ENCODE measurements at places on chromosomes 1 and 21. TPM values are rescaled to one million over a fixed set of nuclear protein-coding genes. Genes with fewer than 3 reads are reported as not detected.

Gene C1orf87
- polyA plus RNA-seq, result not detected

Gene PYHIN1
- 0.42 TPM for polyA plus RNA-seq

Gene SYT11
- 11.6 TPM for polyA plus RNA-seq

Gene TNNT2
- 0.91 TPM for polyA plus RNA-seq

Gene SELENBP1
- polyA plus RNA-seq, result not detected

Gene BNIPL
- polyA plus RNA-seq, result 0.15 TPM

Gene SERTAD4
- not detected for polyA plus RNA-seq

Gene GBP5
- 0.35 TPM for polyA plus RNA-seq

Gene ERG
- not detected for polyA plus RNA-seq

Gene LAX1
- polyA plus RNA-seq, result 6.6 TPM

Gene IL24
- 6.4 TPM for polyA plus RNA-seq

Gene CADM3
- polyA plus RNA-seq, result not detected

Gene CFHR1
- not detected for polyA plus RNA-seq

Gene TGFB2
- polyA plus RNA-seq, result 0.11 TPM

Gene CTTNBP2NL
- 6.7 TPM for polyA plus RNA-seq

Gene CD84
- 7.9 TPM for polyA plus RNA-seq

Gene NOS1AP
- polyA plus RNA-seq, result not detected

Gene WNT3A
- not detected for polyA plus RNA-seq

Gene ZNF124
- 11.8 TPM for polyA plus RNA-seq

Gene PKLR
- not detected for polyA plus RNA-seq

Gene CYP4A11
- polyA plus RNA-seq, result not detected

Gene LCA5L
- 0.28 TPM for polyA plus RNA-seq

Gene GSTM3
- polyA plus RNA-seq, result not detected

Gene RXFP4
- not detected for polyA plus RNA-seq

Gene FCGR3A
- polyA plus RNA-seq, result not detected

Gene MAEL
- 0.12 TPM for polyA plus RNA-seq

Gene OVAAL
- polyA plus RNA-seq, result not detected

Gene TCHHL1
- not detected for polyA plus RNA-seq

Gene NBPF6
- not detected for polyA plus RNA-seq

Gene IQGAP3
- 9.4 TPM for polyA plus RNA-seq

Gene CASQ1
- polyA plus RNA-seq, result 0.10 TPM

Gene IGSF21
- not detected for polyA plus RNA-seq

Gene CELSR2
- polyA plus RNA-seq, result 0.03 TPM

Gene EPHA2
- 0.48 TPM for polyA plus RNA-seq

Data from GM12878 (cell line).